Tibial nerve (tissue), 4 donors: ENCODE measurements at places on chromosomes 2 and 18. TPM values are rescaled to one million over a fixed set of nuclear protein-coding genes. Genes with fewer than 3 reads are reported as not detected.

GRCh38 chr2:138213624-138214023 lies 249.4 kb downstream of the HNMT start:
- no peaks in the 10 kb centered on the region for H3K36me3 ChIP-seq
- no peaks in the 10 kb centered on the region for H3K4me1 ChIP-seq
- no peak for DNase-seq
- no peak overlapping the region for H3K27ac ChIP-seq

DNA sequence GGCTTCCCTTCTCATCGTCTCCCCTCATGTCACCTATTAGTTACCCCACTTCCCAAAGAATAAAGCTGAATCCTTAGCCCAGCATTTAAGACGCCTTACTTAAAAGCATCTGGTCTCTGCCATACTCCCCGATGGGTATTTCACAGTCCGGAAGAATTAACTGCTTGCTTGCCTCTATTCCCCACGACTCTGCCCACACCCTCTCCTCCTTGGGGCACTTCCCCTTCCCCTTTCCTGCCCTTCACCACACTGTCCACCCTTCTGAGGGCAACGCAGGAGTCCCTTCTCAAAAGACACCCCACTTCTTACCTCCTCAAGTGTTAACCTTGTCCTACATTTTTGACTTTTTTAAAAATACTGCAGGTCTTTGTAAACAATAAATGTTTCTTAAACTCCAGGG lies 60.1 kb upstream of the RMP24 start:
- no peak overlapping the region for H3K4me3 ChIP-seq
- no peak for DNase-seq
- H3K27ac ChIP-seq = no peak overlapping the region
- no peaks in the 10 kb centered on the region for H3K27me3 ChIP-seq

DNA sequence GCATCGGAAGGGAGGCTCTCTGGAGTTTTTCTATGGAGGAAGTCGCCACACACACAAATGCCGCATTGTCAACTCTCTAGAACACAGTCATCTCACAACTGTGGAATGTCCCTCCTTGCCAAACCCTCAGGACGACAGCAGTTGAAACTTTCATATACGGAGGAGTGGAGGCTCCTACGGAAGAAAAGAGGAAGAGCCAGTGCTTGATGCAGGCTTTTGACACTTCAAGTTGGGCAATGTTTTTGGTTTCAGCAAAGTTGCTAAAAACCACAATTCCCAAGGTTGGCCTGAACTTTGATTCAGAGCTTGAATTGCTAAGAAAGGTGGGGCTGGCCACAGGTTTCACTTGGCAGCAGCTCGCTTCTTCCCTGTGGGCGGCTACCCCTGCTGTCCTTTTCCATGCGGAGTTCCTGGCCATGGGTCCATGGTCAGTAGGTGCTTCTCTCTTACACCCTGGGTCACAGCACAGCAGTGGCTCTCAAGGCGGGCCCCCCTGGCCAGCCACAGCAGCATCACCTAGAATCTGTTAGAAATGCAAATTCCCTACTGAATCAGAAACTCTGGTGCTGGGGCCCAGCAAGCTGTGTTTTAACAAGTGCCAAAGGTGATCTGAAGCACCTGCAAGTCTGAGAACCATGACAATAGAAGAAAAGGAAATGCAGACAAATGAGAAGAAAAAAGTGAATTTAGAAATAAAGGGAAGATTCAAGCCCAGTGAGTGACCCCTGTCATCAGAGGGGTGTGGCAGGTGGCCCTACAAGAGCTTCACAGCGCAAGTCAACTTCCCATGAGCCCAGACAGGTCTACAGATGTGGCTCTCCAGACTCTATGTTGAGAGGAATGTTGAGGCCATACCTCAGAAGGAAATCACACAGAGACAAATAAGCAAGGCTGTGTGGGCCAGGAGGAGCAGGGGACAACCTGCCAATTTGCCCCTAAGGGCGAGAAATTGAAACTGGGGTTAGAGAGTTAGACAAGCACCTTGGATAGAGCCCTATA lies 856.4 kb downstream of the RNF144A start:
- no peak for DNase-seq
- no peak overlapping the region for H3K4me3 ChIP-seq
- no peak overlapping the region for H3K27ac ChIP-seq

DNA sequence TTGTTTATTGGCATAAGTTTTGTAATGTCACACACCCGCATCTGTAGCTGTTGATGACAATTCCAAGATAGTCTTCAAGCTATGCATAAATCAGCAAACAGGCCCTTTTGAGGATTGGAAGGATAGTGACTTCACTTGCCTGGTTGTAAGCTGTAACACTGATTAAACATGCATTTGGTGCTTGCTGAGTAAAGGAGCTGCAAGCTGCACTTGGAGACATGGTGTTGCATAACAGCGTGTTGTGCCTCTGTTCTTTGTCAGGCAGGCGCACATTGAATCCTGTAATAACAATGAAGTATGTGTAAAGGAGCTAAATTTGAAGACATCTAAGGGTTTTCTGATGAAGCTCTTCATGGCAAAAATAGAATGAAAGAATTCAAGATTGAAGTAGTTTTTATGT lies 68.7 kb upstream of the TTC27 start:
- H3K4me3 ChIP-seq = no peak overlapping the region
- peak overlapping the region; percentile 62 for H3K27ac ChIP-seq
- peaks cover 6% of the 10 kb centered on the region for H3K4me1 ChIP-seq
- H3K36me3 ChIP-seq = no peaks in the 10 kb centered on the region
- H3K27me3 ChIP-seq = no peaks in the 10 kb centered on the region

DOCK10 gene
- 21.6 TPM for total RNA-seq

GRCh38 chr2:158497486-158497885 lies 40.7 kb downstream of the PKP4 start:
- H3K36me3 ChIP-seq = no peaks in the 10 kb centered on the region
- H3K4me1 ChIP-seq = peaks cover 37% of the 10 kb centered on the region
- H3K27me3 ChIP-seq = no peaks in the 10 kb centered on the region
- no peak for DNase-seq

DNA sequence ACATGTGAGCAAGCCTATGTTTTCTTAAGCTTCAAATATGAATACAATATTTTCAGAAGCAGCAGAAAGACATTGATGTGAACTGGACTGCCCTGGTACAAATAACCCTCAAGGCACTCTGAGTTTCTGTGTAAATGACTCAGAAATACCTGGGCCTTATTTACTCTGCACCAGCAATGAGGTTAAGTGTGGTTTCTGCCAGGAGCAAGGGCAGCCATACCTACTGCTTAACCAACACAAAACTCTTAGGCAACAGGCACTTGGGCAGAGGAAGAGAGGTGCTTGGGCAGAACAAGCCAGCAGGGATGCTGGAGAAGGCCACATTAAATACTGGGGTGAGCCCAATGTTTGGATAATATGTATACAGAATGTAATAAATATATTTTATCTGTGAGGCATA lies 29.4 kb upstream of the ARL5A start:
- no peak overlapping the region for H3K27ac ChIP-seq
- no peaks in the 10 kb centered on the region for H3K27me3 ChIP-seq
- no peaks in the 10 kb centered on the region for H3K36me3 ChIP-seq

DNA sequence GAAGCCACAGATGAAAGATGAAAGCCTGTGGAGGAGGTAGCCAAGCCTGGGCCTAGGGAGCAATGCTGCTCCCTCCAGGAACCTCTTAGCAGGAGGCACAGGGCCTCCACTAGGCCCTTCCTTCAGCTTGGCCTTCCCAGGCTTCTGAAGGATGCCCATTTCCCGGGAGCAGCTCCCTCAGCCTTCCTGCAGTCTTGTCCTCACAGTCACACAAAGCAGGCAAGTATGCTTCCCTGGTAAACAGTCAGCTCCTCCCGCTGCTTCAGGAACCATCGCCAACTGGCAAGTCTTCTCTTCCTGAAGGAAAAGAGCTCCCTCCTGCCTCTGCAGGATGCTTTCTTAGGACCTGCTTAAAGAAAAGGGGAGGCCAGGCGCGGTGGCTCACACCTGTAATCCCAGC lies 53.2 kb downstream of the SMAD7 start:
- H3K36me3 ChIP-seq = no peaks in the 10 kb centered on the region
- no peak for DNase-seq
- H3K27me3 ChIP-seq = no peaks in the 10 kb centered on the region
- no peak overlapping the region for H3K4me3 ChIP-seq
- H3K27ac ChIP-seq = peak overlapping the region; percentile 29

HRH4 gene
- 0.60 TPM for total RNA-seq

IL36RN gene
- not detected for total RNA-seq

GRCh38 chr18:46787674-46788073 lies 30.8 kb upstream of the ST8SIA5 start:
- no peak overlapping the region for H3K4me3 ChIP-seq
- DNase-seq = no peak
- H3K4me1 ChIP-seq = no peaks in the 10 kb centered on the region
- no peaks in the 10 kb centered on the region for H3K27me3 ChIP-seq
- H3K27ac ChIP-seq = no peak overlapping the region
- no peaks in the 10 kb centered on the region for H3K36me3 ChIP-seq

DNA sequence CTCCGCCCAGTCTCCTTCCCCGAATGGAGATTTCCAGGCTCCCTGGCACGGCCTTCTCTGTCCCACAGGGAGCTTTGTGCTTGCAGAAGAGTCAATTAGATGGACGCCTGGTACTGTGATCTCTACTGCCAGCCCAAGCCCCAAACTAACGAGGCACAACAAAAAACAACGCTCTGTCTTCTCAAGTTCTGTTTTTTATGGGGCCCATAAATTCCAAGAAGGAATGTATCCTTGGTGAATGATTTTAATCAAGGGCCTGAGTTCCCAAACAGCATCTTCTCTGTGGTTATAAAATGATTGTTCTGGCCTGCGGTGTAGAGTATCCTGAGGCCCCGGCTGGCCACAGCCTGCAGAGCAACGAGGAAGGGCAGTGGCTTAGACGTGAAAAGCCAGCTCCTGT lies 219.5 kb downstream of the CLIP4 start:
- no peaks in the 10 kb centered on the region for H3K27me3 ChIP-seq
- no peak overlapping the region for H3K4me3 ChIP-seq
- H3K27ac ChIP-seq = no peak overlapping the region
- H3K4me1 ChIP-seq = no peaks in the 10 kb centered on the region

DLX1 gene
- not detected for total RNA-seq

NEU2 gene
- not detected for total RNA-seq

GRCh38 chr2:197216361-197216979 lies 94.1 kb downstream of the ANKRD44 start:
- H3K4me3 ChIP-seq = no peak overlapping the region
- peak overlapping the region; percentile 32 for H3K27ac ChIP-seq
- no peak for DNase-seq
- no peaks in the 10 kb centered on the region for H3K27me3 ChIP-seq

DNA sequence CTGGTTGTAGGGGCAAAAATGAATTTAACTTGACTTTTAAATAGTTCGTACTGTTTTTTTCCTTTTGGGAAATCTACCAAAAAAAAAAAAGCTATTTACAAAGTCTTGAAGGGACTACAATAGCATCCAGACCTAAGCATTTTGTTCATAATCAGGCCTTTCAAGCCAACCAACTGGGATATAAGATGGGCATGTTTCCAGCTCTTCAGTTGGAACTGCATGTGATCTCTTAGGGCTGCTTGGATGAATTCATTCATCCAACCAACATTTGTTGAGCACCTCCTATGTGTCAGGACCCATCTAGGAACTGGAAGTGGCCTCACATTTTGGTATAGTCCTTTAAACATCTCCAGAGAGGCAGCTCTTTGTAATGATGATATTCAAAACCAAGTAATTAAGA lies 98.6 kb downstream of the AAK1 start:
- no peak for DNase-seq
- no peaks in the 10 kb centered on the region for H3K36me3 ChIP-seq
- peaks cover 19% of the 10 kb centered on the region for H3K4me1 ChIP-seq

GRCh38 chr2:156199588-156199987 lies 132.9 kb downstream of the NR4A2 start:
- H3K4me3 ChIP-seq = no peak overlapping the region
- H3K4me1 ChIP-seq = no peaks in the 10 kb centered on the region
- H3K27ac ChIP-seq = no peak overlapping the region
- no peaks in the 10 kb centered on the region for H3K36me3 ChIP-seq
